ENCODE measurements at places on chromosomes 12 and 14. TPM values are rescaled to one million over a fixed set of nuclear protein-coding genes. Genes with fewer than 3 reads are reported as not detected.

- DNase-seq: no peak
Observed at GRCh38 chr12:29644536-29645162, 139.1 kb downstream of the TMTC1 start.

The DBX2 gene
- total RNA-seq: not detected

DNA sequence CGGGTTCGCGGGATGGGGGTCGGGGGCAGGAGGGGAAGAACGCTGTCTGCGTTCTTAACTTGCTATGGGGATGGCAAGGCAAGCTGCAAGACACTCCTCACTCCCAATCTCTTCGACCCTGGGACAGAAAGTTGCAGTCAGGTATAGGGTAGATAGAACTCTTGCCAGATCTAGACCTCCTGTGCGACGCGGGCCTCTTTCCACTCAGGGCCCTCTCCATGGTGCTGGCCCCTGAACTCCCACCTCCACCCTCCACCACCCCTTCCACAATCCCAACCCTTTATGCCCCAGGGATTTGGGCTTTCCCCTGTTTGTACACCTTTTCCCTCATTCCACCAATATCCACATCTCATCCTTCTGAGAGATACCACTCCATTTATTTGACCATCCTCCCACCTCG lies 812 bp downstream of the NABP2 start:
- DNase-seq: no peak

- no peak for DNase-seq
Observed at GRCh38 chr14:57833323-57833722, 32.6 kb downstream of the SLC35F4 start.

The NGB gene
- total RNA-seq: not detected

The INHBC gene
- 0.11 TPM for total RNA-seq

- no peak for DNase-seq
Observed at GRCh38 chr14:103179094-103179493, 55.8 kb downstream of the TNFAIP2 start.

GRCh38 chr14:68501614-68502052 lies 291.2 kb downstream of the ZFP36L1 start:
- no peak for DNase-seq

The TDRD9 gene
- total RNA-seq: 0.46 TPM

DNA sequence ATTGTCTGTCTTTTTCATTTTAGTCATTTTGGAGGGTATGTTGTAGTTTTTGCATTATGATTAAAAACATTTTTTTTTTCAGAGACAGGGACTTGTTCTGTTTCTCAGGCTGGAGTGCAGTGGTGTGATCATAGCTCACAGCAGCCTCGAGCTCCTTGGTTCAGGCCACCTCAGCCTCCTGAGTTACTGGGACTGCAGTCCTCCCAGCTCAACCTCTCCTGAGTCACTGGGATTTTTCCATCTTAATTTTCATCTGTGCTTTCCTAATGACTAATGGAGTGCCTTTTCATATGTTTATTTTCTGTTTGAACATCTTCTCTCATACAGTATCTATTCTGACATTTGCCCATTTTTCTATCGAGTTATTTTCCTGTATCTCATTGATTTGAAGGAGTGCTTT lies 52.6 kb downstream of the DYRK2 start:
- DNase-seq: no peak

DNA sequence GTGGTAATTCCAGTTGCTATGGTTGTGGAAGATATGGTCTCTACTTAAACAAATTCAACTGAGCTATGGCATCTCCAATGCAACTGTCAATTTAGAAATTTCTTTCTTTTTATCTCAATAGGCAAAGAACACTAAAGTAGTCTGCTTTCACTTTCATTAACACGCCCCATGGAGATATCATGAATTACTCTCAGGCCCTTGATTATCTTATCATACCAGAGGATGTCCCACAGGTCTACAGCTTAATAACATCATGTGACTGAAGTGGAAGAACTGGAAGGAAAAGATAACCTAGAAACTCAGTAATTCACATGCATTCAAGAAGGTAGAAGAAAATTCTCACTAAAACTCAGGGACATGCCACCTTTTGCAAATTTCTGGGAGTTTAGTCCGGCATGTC lies 114.3 kb downstream of the FLRT2 start:
- DNase-seq: no peak

- DNase-seq: no peak
Observed at GRCh38 chr14:67170660-67171059, 18.6 kb upstream of the GARIN2 start.

All from CD8-positive, alpha-beta memory T cell (primary cell).